ENCODE measurements at places on chromosomes 5 and 9.
A peak's percentile ranks its signal among the peaks of the same experiment; 100 is the strongest.

DNA sequence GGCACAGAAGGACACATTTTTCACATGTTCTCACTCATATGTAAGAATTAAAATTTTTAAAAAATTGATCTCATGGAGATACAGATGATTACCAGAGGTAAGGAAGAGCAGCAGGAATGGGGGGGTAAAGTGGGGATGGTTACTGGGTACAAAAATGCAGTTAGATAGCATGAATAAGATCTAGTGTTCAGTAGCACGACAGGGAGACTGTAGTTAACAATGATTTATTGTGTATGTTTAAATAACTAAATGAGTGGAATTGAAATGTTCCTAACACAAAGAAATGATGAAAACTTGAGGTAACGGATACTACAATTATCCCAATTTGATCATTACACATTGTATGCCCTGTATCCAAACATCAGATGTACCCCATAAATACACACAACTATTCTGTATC lies 15.2 kb upstream of the TGFBI start:
- no peak for DNase-seq

GRCh38 chr9:126606483-126606870 lies 7.3 kb upstream of the LMX1B start:
- DNase-seq = no peak

DNA sequence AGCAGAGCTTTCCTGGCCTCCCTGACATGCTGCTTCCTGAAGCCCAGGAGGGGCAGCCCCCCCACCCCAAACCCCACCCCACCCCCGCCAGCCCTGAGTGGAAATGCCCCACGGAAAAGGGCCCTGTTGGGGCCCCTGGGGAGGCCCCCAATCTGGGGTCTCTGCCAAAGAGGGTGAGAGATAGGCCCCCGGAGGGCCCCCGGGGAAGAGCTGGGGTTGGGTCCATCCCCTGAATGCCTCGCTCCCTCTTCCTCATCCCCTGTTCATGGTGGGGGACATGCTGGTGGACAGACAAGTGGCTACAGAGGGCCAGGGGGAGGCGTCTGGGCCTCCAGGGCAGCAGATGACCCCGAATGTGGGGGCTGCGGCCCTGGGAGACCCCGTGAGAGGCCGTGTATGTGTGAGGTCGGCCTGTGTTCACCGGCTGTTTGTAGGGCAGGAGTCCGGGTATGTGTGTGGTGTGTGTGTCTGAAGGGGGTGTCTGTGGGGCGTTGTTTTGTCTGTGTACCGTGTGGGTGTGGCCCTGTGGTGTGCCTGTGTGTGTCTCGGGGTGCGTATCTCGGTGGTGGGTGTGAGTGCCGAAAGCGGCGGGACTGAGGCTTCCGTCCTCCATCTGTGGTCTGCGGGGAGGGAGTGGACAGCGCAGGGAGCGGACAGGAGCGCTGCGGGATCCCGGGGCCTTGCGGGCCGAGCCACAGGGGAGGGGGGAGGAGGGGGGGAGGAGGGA lies 11.3 kb downstream of the C9orf50 start:
- DNase-seq = peak; percentile 59

GRCh38 chr5:135578685-135579341 lies at the start of gene CXCL14:
TSS of gene CXCL14 (minus strand) at chr5:135578991. CDS start at chr5:135578778, 213 bp downstream.
- no peak for DNase-seq

- DNase-seq = no peak
These were observed 7.7 kb upstream of the RPL26L1 start for GRCh38 chr5:172951371-172952033.

GRCh38 chr5:118611332-118611945 lies 376.9 kb downstream of the DTWD2 start:
- DNase-seq = peak; percentile 6

All from H54 (cell line).